ENCODE measurements at places on chromosomes 1 and 21.

DNA sequence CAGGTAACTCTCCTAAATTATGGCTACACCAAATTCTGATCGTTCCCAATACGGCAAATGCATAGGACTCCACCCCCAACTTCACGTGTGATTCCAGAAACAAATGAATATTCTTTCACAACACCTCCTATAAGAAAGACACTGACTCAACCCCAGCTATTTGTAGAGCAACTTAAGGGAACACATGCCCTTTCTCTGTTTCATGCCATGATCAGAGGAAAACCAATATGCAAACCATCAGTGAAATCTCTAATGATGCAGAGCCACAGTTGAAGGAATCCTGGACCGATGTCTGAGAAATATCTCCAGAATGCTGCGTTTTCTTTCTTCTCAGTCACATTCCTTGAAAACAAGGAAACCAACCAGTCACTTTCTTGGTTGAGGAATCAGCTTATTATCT lies 164.2 kb upstream of the PTBP2 start:
- no peak for DNase-seq

GRCh38 chr1:232538224-232538942 lies 91.5 kb downstream of the SIPA1L2 start:
- peak; percentile 14 for DNase-seq

GRCh38 chr1:92980732-92981647 lies 19.7 kb upstream of the DIPK1A start:
- no peak for DNase-seq

GRCh38 chr1:187474336-187474735 lies 645.6 kb downstream of the PLA2G4A start:
- DNase-seq: no peak

DNA sequence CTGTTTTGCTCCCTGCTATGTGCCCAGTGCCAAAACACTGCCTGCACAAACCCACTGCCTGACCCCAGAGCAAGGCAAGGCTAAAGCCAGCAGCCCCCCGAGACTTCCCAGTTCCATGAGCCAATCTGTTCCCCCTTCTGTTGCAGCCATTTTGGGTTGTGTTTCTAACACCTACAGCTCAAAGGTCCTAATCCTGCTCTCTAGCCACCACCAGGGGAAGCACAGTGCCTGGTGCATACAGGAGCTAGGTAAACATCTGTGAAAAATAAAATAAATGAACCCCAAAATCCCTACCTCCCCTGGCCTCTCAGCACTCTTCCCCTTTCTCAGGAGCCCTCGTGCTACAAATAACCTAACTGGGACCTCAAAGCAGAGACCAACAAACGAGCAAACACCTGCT lies 190.2 kb downstream of the MATN1 start:
- DNase-seq: no peak

- no peak for DNase-seq
Observed at GRCh38 chr1:206703661-206704060, 19.0 kb downstream of the MAPKAPK2 start.

- no peak for DNase-seq
Observed at GRCh38 chr21:19833082-19833481, 1165.1 kb upstream of the NCAM2 start.

GRCh38 chr1:226349801-226350518 lies 41.0 kb upstream of the LIN9 start:
- no peak for DNase-seq

GRCh38 chr1:231107600-231108326 lies 54.1 kb upstream of the TRIM67 start:
- no peak for DNase-seq

GRCh38 chr1:153248176-153248879 lies 11.2 kb upstream of the LORICRIN start:
- DNase-seq: no peak

DNA sequence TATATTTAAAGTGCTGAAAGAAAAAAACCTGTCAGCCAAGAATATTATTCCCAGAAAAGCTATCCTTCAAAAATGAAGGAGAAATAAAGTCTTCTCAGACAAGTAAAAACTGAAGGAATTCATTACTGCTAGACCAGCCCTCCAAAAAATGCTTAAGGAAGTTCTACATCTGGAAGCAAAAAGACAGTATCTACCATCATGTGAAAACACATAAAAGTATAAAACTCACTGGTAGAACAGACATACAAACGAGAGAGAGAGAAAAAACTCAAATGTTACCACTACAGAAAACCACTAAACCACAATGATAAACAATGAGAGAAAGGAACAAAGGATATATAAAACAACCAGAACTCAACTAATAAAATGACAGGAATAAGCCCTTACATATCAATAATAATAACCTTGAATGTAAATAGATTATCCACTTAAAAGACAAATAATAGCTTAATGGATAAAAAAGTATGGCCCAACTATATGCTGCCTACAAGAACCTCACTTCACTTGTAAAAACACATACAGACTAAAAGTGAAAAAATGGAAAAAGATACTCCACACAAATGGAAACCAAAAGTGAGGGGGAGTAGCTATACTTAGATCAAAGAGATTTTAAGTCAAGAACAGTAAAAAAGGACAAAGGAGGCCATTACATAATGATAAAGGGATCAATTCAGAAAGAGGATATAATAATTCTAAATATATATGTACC lies 22.0 kb downstream of the NSL1 start:
- DNase-seq: no peak

- no peak for DNase-seq
Observed at GRCh38 chr1:32757213-32757895, 54.8 kb upstream of the SYNC start.

GRCh38 chr1:64516803-64517568 lies 47.1 kb downstream of the CACHD1 start:
- no peak for DNase-seq

DNA sequence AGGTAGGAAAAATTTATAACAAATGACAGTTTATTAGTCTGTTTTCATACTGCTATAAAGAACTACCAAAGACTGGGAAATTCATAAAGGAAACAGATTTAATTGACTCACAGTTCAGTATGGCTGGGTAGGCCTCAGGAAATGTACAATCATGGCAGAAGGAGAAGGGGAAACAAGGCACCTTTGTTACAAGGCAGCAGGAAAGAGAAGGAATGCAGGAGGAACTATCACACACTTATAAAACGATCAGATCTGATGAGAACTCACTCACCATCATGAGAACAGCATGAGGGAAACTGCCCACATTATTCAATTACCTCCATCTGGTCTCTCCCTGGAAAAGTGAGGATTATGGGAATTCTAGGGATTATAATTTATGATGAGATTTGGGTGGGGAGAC lies 61.3 kb downstream of the ASB17 start:
- DNase-seq: no peak

- no peak for DNase-seq
Observed at GRCh38 chr1:167433884-167434283, 84.4 kb downstream of the CD247 start.

- DNase-seq: no peak
Observed at GRCh38 chr1:22127731-22128130, 15.2 kb downstream of the WNT4 start.

- no peak for DNase-seq
Observed at GRCh38 chr1:158285756-158286241, 3.9 kb upstream of the CD1C start.

Measured in NCI-H1436 (cell line).